ENCODE measurements at places on chromosomes 5 and 9. TPM values are rescaled to one million over a fixed set of nuclear protein-coding genes. Genes with fewer than 3 reads are reported as not detected.

Gene IRX2
- 11.4 TPM for total RNA-seq

Gene SEC16A
- 18.1 TPM for total RNA-seq

Gene RFESD
- 2.5 TPM for total RNA-seq

DNA sequence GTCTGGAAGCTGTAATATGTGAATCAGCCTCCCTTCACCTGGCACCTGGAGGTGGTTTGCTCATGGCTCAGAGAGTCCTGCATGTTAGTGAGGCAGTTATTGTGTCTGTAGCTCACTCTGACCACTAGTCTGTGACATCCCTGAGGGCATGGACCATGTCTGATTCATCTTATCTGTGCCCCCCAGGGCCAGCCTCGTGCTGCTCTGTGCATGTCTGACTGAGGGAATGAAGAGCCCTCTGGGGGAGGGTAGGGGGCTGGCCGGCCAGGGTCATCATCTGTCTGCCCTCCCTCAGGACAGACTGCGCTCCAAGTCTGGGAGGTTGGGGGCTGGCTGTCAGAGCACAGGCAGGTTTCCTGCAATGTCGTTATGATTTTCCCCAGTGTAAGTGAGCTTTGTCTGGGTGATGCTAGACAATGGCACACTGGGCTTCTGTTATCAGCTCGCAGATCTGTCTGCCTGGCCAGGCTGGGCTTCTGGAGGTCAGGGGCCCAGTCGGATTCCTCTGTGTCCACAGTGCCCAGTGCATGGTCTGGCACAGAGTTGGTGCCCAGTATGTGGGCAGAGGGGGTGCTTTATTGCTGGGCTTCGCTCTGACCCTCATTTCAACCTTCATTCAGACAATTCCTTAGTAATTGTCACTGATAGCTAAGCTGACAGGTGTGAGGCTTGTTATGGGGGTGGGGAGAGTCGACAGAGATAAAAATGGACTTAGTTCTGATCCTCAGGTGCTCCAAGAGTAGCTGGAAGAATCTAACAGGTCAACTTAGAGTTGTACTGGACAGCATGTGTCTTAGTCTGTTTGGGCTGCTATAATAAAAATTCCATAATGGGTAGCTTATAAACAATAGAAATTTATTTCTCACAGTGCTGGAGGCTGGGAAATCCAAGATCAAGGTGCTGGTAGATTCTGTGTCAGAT, 85.7 kb upstream of the SHB start:
- DNase-seq, result no peak

DNA sequence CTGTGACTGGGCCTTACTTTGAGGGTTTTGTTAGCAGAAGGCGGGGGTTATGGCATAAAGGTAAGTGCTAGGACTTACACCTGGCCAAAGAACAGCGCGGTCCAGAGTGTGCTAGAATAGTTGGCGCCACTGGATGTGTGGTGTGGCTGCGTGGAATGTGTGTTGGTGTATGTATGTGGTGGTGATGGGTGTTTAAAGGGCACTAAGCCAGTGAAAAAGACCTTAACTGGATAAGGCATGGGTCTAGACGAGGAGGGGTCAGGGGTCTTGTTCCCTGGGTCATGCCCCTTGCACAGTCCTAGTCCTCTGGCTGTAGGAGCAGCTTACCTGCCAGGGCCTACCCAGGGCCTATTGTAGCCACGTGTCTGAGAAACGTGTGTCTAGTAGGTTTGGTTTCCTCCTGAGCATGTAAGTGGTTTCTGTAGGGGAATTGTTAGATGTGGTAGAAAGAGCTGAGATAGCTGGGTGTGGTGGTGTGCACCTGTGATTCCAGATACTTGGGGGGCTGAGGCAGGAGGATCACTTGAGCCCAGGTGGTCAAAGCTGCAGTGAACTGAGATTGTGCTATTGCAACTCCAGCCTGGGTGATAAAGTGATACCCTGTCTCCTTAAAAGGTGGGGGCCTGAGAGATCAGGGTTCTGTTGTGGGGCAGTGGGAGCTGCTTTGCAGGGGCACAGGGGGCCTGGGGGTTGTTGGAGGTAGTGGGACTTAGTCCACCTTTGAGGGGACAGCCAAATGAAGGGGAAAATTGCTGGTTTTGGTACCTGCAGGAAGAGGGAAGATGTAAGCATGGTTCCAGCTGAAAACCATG, 55.2 kb downstream of the HSPA4 start:
- no peak for DNase-seq

- DNase-seq, result peak; percentile 33
Measured at GRCh38 chr5:101580591-101580990, 677.5 kb upstream of the ST8SIA4 start.

All from HT1080 (cell line).